GM10248 (cell line): ENCODE measurements at places on chromosomes 16 and 17.
A peak's percentile ranks its signal among the peaks of the same experiment; 100 is the strongest.

- DNase-seq, result no peak
These were observed 702 bp downstream of the IRX5 start for GRCh38 chr16:54931120-54932014.

DNA sequence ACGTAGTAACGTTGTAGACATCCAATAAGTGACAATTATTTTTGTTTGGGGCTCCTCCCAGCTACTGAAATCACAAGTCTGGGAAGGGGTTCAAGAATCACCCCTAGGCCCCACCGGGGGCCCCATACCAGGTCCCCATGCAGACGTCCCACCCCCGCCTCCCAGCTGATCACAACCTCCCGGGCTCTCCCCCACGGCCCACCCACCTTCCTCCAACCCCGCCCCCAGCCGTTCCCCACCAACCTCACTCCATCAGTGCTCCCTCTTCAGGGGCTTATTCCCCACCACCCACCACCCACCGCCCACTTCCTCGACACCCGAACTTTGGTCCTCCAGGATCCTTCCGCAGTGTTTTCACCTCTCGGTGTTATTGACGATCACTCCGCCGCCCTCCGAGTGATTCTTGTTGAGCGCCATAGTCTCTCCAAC, 240 bp downstream of the WBP2 start:
- DNase-seq, result no peak

DNA sequence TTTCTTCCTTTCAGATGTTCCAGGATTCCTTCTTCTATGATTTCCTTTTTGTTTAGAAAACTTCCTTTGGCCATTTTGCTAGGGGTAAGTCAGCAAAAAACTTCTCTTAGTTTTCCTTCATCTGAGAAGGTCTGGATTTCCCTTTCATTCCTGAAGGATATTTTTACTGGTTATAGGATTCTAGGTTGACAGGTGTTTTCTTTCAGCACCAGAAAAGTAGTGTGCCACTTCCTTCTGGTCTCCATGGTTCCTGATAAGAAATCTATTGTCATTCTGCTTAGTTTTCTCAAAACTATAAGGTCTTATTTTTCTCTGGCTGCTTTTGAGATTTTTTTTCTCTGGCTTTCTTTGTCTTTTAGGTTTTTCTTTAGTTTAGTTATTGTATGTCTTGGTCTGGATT, 27.6 kb downstream of the MPRIP start:
- no peak for DNase-seq

DNA sequence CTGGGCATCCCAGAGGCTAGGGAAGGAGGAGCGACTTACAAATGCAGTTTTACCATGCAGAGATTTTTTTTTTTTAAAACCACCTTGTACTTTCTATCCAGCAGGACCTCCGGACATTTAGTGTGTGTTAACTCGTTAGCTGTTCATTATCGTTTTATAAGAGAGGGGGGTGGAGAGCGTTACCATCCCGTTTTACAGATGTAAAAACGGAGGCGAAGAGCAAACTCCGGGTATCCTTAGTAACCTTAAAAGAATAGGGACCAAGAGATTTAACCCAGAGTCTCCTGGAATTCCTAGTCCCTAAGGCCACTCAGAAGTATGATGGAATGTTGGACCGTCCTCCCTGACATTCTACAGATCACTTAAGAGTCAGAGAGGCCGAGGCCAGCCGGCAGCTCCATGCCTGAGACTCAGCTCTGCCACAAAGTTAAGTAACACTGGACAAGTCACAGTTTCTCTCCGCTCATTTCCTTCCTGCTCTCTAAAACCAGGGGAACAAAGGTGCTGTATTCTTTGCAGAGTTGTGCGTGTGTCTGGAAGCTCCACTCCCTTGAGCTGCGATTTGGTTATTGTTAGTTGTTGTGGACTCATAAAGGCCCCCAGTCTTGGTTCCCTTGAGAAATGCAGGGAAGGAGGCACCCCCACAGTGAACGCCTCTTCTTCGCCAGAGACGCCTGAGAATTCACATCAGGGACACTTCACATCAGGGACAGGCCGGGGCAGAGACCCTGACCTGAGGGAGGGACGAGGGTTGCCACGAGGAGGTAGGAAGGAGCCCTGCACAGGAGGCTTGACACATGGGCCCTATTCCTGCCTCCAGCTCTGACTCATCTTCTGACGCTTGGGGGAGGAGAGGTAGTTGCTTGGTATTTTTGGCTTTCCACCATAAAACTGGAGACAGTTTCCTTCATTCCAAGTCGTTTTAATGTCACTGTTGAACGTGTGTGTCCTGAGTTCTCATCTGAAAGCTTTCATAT, 1.2 kb downstream of the DUSP14 start:
- DNase-seq, result no peak

DNA sequence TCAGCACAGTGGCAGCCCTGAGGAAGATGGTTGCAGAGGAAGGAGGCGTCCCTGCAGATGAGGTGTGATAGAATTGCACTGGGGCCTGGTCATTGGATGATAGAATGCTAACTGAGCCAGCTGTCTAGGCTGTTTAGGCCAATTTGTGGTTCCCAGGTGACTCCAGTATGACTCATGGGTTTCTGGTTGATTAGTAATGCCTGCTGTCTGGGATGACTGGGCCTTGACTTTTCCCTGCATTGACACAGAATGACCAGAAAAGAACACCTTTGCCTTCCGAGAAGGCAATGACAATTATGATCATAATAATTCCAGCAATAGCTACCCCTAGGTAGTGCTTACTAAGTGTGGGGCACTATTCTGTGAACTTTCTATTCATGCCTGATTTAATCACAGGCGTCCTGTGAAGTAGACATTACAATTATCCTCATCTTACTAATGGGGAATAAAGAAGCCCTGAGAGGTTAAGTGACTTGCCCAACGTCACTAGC, 31.5 kb downstream of the USP43 start:
- peak; percentile 26 for DNase-seq

DNA sequence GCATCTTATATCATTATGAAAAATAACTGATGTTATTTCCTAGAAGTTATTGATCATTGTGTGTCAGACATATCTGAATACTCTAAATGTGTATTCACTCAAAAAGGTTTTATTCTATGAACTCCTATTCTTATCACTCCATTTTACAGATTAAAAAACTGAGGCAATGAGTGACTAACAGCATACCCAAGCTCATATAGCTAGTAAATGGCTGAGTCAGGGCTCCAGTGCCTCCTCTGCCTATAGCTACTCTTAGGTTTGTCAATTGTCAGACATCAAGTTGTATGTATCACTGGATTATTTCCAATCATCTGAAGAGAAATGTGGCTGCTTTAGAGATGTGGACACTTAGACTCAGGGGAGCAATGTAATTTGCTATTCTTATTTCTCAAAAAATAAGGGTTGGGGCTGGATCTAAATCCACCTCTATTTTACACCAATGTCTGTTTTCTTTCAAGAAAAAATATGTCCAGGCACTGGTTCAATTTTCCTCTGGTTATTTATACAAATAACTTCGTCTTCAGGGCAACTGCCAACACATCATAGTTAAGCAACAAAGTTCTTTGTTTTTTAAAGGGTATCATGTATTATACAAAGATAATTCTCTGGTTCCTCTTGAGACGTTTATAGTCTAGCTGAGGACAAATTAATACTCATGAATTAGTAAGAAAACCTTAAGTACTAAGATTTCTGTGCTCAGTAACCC, 328.9 kb upstream of the MAF start:
- DNase-seq, result no peak

GRCh38 chr17:73387746-73388577, 76.2 kb upstream of the CDC42EP4 start:
- no peak for DNase-seq

- no peak for DNase-seq
These were observed 14.2 kb downstream of the CX3CL1 start for GRCh38 chr16:57386381-57386951.

GRCh38 chr17:43627653-43628052, 34.1 kb downstream of the MEOX1 start:
- DNase-seq, result no peak

- no peak for DNase-seq
These were observed 58.2 kb downstream of the PECAM1 start for GRCh38 chr17:64332502-64332901.

- DNase-seq, result no peak
These were observed 1.6 kb downstream of the CYGB start for GRCh38 chr17:76535788-76536510.

- DNase-seq, result no peak
These were observed 6.7 kb downstream of the ZNF646 start for GRCh38 chr16:31080756-31081419.

DNA sequence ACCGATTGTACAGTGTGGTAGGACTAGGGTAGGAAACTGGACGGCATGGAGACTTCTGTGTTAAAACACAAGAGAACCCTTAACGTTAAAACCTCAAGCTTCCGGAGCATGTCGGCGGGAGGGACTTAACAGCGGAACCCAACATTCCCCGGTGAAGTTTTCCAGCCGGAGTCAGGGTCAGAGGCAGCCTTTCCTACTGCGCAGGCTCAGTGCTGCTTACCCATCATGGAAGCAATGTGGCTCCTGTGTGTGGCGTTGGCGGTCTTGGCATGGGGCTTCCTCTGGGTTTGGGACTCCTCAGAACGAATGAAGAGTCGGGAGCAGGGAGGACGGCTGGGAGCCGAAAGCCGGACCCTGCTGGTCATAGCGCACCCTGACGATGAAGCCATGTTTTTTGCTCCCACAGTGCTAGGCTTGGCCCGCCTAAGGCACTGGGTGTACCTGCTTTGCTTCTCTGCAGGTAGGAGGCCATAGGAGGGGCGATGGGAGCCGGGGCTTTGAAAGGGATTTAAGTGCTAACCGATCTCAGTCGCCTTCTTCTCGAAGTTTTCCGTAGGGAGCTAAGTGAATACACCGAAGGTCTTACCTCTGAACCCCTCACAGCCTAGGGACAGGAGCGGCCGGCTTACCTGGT, at the start of gene PIGL:
Gene PIGL (plus strand): TSS at position 209 of the 634 bp plus-strand sequence. CDS start 17 bp downstream, at position 226.
- peak; percentile 83 for DNase-seq

DNA sequence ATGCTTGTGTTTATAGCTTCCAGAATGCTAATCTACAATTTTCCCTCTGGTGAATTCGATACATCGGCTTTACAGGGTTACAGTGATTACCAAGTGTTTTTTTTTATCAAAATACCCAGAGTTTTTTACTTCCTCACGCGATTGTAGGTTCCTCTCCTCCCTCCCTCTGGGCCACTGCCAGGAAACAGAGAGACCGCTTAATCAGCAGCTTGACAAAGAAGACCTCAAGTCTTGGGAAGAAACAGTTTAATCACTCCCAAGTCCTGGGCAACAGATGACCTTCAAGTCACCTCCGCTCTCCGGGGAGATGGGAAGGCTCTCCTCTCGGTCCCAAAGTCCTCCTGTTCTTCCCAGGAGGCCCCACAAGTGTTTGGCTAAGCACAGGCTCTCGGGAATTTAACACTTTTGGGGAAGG, 23.5 kb downstream of the SMTNL2 start:
- no peak for DNase-seq

- no peak for DNase-seq
These were observed 254.1 kb upstream of the KCNJ16 start for GRCh38 chr17:69820876-69821473.

DNA sequence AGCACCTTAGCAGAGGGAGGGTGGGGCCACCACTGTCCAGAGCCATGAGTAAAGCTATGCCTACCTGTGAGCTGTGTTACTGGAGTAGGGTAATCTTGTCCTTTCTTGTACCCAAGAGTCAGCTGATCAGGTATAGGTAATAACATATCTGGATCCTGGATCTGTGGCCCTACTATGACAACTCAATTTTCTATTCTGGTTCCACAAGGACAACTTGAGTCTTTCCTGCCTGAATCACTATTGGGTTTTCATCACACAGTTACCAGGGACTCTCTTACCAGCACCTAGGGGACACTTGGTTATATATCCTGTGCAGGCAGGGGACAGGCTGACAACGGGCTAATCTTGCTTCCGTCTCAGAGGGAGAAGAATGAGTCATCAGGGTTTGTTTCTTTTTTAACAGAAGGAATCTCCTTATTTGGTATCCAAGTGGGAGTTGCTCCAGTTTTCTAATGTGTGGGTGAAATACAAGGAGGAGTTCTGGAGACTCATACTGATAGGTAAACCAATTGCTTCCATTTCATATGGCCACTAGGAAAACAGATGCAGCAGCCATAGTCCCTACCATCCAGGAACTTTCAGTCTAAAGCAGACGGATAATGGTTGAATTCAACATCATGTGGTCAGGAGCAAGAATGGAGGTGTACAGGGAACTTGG, 6.8 kb downstream of the ZNF267 start:
- peak; percentile 34 for DNase-seq

DNA sequence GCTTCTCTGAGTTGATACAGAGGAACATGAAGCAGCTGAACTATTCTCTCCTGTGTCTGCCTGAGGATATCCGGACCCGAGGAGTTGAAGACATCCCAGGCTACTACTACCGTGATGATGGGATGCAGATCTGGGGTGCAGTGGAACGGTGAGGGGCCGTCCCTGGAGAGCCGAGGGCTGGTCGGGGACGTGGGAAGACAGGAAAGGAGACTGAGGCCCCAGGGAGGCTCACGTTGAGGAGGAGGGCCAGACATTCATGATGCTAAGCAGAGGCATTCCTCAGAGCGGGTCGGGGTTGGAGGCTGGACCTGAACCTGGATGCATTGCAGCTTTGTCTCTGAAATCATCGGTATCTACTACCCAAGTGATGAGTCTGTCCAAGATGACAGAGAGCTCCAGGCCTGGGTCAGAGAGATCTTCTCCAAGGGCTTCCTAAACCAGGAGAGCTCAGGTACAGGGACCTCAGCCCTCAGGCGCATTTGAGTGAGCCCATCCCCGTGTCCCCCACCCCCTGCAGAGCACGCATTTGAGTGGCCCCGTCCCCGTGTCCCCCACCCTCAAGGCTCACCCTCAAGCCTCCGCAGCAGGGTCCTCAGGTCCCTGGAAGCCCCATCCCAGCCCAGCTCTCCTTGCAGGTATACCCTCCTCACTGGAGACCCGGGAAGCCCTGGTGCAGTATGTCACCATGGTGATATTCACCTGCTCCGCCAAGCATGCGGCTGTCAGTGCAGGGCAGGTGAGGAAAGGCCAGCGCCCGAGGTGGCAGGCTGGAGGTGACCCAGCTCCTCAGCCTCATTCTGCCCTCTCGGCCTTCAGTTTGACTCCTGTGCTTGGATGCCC, 8.3 kb downstream of the ALOX15B start:
- no peak for DNase-seq

- DNase-seq, result no peak
These were observed 89.7 kb downstream of the ZNF423 start for GRCh38 chr16:49766225-49766624.

DNA sequence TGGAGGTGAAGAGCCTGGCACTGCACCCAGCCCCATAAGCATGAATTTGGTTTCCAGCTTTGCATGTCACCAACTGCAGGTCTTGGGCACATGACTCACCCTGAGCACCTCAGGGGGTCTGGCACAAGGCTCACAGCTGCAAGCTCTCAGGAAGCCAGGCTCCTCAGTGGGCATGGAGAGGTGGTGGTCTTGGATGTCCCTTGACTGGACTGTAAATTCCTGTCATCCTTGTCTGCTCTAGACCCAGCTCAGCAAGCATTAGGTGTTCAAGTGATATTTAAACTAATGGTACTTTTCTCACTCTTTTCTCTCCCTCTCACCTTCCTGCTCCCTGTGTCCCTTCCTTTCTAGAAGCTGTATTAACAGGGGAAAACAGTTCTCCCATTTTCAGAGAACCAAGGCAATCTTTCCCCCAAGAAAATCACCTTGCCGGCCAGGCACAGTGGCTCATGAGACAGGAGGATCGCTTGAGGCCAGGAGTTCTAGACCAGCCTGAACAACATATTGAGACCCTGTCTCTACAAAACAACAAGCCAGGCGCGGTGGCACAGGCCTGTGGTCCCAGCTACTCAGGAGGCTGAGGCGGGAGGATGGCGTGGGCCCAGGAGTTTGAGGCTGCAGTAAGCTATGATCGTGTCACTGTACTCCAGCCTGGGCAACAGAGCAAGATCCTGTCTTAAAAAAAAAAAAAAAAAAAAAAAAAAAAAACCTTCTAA, 5.1 kb upstream of the KIFC3 start:
- no peak for DNase-seq

GRCh38 chr17:33908363-33909064, 346.6 kb upstream of the CCL2 start:
- DNase-seq, result no peak
